Dorsolateral prefrontal cortex (tissue), 122 donors: ENCODE measurements at places on chromosomes 4 and X. TPM values are rescaled to one million over a fixed set of nuclear protein-coding genes. Genes with fewer than 3 reads are reported as not detected.

ALB gene
- total RNA-seq: 1.0 TPM

GRCh38 chrX:115949900-115950822 lies 220.4 kb upstream of the AGTR2 start:
- DNase-seq: peak; percentile 88

H2BW2 gene
- 0.62 TPM for total RNA-seq

GUCY1A1 gene
- 44.6 TPM for total RNA-seq

- DNase-seq: no peak
These were observed 22.6 kb upstream of the DUSP9 start for GRCh38 chrX:153624196-153625091.

- DNase-seq: no peak
These were observed 70.3 kb downstream of the ANXA10 start for GRCh38 chr4:168162604-168163003.

- DNase-seq: no peak
These were observed 12.7 kb downstream of the STEEP1 start for GRCh38 chrX:119552508-119552907.

DCTD gene
- 44.9 TPM for total RNA-seq

CD38 gene
- total RNA-seq: 3.8 TPM

DNA sequence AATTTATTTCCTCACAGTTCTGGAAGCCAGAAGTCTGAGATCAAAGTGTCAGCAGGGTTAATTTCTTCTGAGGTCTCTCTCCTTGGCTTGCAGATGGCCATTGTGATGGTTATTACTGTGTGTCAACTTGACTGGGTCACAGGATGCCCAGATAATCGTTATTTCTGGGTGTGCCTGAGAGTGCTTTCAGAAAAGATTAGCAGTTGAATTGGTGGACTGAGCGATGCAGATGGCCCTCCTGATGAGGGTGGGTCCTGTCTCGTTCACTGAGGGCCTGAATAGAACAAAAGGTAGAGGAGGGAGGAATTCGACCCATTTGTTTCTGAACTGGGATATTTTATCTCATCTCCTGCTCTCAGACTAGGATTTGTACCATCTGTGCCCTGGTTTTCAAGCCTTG lies 15.7 kb downstream of the SMIM43 start:
- no peak for DNase-seq

- DNase-seq: no peak
These were observed 20.6 kb downstream of the FBXO8 start for GRCh38 chr4:174262624-174263444.

ASMT gene
- not detected for total RNA-seq

SULT1B1 gene
- 0.73 TPM for total RNA-seq

DNA sequence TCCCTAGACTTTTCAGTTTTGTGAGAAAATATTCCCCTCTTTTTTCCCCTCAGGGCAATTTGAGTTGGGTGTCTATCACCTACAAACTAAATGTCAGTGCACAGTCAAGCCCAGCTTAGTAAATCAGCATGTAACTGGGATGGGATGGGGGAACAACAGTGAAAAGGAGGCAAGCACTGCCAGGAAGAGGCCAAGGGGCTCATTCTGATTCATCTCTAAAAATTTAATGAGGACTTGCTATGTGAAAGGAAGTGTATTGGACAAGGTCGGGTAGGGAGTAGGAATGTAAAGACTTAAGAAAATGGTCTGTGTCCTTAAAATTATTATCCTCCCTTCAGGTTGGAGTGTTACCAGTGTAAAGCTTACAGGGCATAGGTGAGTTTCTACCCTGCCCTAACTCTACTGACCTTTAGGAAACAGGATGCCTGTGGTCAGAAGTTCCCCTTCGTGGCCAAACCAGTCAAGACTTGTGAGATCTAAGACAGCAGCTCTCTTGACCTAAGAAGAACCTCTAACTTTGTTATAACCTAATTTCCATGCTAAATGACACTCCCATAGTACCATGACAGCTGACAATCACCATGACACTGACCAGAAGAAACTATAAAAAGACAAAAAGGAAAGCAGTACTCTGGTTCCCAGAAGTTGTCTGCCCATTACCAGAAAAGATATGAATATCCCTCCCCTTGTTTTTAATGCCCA lies 194.4 kb upstream of the LDB2 start:
- no peak for DNase-seq

DNA sequence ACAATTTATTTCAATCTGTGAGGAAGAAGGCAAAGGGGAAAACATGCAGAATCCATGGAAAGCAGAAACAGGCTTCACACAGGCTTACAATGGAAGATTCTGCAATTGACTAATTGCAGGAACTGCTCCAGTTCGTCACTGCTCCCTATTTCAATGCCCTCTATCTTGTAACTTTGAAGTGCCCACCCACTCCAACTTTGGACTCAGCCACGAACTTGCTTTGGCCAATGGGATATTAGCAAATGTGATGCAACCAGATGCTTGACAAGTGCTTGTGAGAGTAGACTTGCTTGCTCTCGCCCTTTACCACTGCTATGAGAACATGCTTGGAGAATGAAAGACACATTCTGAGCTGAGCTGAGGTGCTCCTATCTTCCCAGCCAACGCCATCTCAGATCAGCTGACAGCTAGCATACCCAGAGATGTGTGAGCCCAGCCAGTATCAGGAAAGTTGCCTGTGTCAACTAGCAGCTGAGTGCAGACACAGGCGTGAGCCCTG lies 105.7 kb upstream of the PTCHD1 start:
- DNase-seq: no peak

GRCh38 chr4:142815834-142816233 lies 30.3 kb downstream of the INPP4B start:
- no peak for DNase-seq
